ENCODE measurements at places on chromosomes 7 and 10. TPM values are rescaled to one million over a fixed set of nuclear protein-coding genes. Genes with fewer than 3 reads are reported as not detected.

CLRN3 gene
- total RNA-seq = not detected

NOC3L gene
- total RNA-seq = 28.3 TPM

PTPRZ1 gene
- 105 TPM for total RNA-seq

SAMD9L gene
- 0.15 TPM for total RNA-seq

LRRN3 gene
- 0.34 TPM for total RNA-seq

- DNase-seq = no peak
These were observed 246.4 kb downstream of the EMX2 start for GRCh38 chr10:117788911-117789310.

GRCh38 chr7:123916240-123916724 lies 8.8 kb upstream of the SPAM1 start:
- no peak for DNase-seq

GRCh38 chr10:50625649-50626132 lies 1.9 kb upstream of the SGMS1 start:
- DNase-seq = no peak

DNA sequence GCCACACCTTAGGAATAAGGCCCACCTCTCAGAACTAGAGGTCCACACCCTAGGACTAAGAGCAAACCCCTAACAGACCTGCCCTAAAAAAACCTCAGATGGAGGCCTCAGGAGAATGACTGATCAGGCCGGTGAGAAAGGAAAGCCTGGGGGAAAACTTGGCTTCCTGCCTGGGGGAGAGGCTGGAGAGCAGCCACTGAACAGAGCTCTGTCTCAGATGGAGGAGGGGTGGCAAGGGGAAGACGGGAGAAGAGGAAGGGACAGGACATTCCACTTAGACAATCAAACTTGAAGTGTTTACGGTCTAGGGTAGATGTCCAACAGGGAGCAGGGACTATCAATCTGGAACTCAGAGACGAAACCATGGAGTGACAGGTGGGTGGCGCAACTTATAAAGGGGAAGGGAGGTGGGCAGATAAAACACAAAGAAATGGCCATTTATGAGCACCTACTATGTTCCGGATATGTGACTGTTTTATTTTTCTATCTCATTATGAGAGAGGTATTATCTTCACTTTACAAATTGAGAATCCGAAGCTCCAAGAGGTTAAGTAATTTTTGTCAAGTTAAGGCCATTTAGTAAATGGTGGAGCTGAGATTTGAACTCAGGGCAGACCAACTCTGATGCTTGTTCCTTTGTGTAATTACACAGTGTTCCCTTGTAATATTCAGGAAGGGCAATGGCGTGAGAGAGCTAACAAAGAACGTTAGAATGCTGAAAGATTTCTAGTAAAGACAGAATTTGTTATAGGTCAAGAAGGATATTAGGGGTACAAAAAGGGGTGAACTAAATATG lies 82.6 kb downstream of the DNMBP start:
- no peak for DNase-seq

GRCh38 chr7:129951226-129952085 lies 1.3 kb downstream of the UBE2H start:
- no peak for DNase-seq

DNA sequence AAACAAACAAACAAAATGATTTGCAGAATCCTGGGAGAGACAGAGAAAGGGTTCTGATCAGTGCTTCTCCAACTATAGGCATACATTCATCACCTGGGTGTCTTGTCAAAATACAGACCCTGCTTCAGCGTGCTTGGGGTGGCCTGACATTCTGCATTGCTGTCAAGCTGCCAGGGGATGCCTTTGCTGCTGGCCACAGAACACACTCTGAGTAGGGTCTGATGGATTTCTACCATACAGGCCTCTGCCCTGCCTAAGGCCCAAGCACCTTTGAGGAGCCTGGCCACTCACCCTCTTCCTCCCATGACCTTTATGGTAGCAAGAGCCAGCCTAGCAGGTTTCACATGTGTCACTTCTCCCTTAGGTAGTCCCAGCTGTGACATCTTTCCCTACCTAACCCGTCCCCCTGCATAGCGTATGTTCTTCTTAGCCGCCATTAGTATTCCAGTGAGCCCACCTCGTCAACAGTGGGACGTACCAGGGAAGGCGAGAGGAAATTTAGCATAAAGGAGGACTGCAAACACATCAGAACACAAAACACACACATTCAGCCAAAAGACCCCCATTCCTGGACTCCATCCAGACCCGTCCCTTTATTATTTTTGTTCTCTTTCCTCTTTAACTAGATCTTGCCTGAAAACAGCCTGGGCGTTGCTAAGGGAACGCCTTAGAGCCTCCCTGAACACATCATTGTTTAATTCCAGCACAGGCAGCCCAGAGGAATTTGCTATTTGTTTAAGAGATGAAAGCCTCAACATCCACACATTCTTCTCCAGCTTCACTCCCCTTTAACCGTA lies 43.9 kb upstream of the PODXL start:
- no peak for DNase-seq

- peak; percentile 5 for DNase-seq
These were observed 24.5 kb downstream of the UNCX start for GRCh38 chr7:1257221-1257620.

GRCh38 chr10:69461243-69462025 lies 10.2 kb downstream of the TSPAN15 start:
- no peak for DNase-seq

DNA sequence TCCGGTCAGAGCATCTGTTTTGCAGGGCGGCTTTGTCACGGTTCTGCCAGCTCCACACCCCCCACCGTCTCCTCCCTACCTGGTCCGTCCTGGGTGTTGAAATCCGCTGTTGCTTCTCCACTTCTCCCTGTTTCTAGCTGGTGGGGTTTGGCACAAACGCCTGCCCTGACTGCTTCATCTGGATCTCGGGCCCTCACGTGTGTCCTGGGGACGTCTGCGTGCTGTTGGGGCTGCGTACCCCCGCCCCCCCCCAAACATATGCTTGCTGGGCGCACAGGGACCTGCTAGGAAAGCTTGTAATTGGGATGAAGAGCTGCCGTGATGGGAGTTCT lies 11.3 kb downstream of the AMZ1 start:
- DNase-seq = no peak

DNA sequence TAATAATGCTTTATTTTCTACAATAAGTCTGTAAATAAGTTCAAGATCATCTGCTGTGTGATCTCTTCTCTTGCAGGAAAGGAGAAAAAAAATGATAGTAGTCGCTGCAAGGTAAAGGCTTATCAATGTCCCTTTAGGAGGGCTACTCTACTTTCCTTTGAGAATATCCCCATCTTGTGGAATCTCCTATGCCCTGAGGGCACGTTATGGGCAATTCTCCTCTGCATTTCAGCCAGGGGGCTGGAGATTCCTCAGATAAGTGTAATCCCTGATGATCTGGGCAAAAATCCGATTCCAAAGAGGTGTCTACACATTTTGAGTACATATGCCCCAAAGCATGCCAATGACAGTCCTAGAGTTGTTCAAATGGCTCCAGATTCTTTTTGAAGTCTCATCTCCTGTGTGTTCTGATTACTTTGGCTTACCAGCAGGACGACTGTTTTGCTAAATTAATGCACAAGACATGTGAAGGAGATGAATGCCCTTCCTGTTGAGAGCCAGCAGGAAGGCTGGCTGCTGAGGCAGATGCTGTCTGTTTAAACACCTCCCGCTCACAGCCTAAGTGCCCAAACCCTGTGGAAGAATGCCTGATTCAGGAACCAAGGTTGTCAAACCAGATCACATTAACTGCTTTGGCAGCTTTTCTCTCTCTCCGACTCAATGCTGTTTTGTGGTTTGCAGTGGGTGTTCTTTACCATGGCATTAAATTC lies 171.2 kb upstream of the COL1A2 start:
- peak; percentile 54 for DNase-seq

DNA sequence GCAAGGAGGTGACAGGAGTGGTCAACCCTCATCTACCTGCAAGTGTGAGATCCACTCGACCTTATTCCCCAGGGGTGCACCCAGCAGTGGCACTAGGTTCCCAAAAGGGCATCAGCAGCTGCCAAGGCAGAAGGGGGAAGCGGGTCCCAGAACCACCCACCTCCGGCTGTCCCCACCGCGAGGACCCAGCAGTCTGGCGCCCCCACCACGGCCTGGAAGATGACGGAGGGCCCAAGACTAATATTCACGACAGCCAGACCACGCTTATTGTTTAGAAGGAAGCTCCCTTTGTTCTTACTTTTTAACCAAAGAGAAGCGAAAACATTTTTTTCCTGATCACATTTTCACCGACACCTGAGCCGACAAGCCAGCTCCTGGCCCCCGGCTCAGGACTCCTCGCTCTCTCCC lies 3.6 kb upstream of the EVX1 start:
- no peak for DNase-seq

GRCh38 chr7:138325434-138325833 lies 134.6 kb upstream of the TRIM24 start:
- no peak for DNase-seq

GRCh38 chr7:112337892-112338291 lies 112.4 kb upstream of the IFRD1 start:
- no peak for DNase-seq

GRCh38 chr10:5628451-5629302 lies 37.7 kb downstream of the ASB13 start:
- no peak for DNase-seq

DNA sequence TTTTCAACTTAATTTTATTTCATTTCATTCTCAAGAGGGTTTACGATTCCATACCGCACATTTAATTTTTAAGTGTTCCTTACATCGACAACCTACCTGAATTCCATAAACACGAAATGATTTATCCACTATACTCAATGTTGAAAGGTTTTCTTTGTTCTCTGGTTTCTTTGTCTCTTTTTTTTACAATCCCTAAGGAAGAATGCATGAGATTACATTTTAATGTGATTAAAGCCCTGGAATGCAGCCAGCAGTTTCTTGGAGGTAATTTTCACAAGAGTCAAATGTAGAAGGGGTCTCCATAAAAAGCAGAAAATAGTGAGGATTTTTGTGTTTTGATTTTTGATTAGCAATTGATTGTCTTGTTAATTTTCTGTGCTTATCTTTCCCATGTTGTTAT lies 59.2 kb upstream of the ADCY1 start:
- DNase-seq = no peak

DNA sequence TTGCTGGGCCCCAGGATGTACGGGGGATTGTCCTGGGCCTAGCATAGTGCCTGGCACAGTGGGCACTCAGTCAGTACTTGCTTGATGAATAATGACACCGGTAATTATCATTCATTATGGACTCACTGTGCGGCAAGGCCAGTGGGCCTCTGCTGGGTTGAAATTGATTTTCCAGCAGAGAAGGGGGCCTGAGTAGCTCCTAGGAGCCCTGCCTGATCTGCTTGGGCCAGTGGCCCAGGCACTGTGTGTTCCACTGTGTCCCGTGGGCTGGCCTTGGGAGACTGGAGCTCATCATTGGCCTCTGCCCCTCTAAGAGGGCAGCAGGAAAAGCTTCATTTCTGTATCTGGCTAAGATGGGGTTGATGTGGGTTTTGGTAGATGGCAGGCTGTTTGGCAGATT lies 1.4 kb downstream of the CHST3 start:
- no peak for DNase-seq

DNA sequence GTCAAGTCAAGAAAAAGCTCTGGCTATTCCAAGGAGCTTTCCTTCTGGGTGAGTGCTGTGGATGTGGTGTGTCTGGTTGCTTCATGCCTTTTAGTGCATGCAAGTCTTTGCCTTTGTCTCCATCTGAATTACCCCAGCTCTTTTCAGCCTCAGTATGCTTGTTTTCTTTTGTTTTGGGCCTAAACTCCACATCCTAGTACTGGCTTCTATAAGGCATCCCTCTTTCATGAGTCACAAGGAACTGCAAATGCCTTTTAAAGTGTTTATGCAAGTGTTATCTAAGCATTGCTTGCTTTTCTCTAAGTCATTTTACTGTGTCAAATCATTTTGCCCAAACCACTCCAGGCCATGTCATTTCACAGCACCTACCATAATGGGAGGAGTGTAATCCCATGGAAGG lies 132.1 kb downstream of the PLCE1 start:
- DNase-seq = no peak

- no peak for DNase-seq
These were observed 196.4 kb downstream of the CREB5 start for GRCh38 chr7:28608731-28609130.

DNA sequence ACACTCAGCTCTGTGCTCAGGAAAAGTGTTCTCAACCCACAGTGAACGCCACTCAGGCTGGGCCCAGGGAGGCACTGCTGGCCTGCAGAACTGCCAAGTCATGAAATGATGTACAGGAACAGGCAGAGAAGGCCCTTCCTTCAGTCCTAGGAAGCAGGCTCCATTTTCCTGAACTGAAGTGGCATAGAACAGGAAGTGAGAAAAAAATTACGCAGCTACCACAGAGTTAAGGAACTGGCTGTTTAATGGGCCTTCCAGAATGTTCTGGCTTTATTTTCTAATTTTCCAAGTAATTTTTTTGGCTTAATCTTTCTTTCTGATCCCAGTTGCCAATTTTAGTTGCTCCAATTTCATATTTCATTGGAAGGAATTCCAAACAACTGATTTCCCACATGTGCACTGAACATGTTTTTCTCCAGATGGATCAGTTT lies 39.3 kb downstream of the LRRC18 start:
- no peak for DNase-seq

DNA sequence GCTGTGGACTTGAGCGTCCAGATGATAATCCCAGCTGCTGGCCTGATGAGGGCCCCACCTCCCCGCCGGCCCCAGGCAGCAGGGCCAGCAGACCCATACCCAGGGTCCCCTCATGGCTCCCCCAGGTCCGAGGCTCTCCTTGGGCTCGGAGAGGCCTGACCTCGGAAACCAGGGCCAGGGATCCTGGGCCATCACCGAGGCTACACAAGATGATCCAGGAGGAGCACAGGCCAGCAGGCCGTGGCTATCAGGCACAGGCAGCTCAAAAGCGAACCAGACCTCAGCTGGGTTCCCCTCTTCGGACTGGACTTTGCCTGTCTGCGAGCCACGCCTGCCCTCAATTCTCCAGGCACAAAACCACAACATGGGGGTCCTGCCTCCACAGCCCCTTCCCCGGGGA lies 17.4 kb downstream of the PDGFA start:
- no peak for DNase-seq

DNA sequence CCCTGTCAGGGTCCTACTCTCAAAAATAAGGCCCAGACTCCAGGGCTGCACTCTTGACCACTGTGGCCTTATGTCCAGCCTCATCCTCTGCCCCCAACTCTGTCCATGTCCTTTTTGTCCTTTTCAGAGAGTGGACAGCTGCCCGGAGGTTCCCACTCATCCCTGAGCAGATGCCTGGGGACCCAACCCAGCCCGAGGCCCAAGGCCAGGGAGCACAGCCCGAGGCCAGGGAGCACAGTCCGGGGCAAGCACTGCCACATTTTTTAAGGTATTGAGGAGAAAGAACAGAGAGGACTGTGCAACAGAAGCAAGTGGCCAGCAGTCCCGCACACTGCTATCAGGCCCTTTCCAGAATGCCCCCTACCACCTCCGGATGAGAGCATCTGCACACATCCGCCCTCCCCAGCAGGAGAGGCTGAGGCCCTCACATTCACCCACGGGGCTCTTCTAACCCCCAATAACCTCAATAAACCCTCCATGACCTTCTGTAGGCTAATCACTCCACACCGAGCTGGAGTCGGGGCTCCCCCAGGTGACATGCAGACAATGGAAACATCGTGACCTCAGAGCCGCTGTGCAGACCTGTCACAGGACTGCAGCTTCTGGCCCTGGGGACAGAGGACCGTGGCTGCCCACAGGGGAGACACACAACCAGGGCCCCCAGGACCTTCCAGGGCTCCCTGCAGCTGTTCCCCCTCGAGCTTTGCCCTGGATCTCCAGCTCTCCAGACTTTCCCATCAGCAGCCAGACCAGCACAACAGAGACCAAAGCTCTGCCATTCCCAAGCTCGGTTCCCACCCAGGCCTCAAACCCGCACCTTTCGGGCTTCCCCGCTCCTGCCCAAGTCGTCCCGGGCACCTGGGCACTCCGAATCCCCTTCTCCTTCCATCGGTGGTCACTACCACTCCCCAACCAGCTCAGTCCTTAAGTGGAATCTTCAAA lies 51.4 kb downstream of the CAMK2B start:
- no peak for DNase-seq
